ENCODE measurements at places on chromosomes 6 and 20.

DNA sequence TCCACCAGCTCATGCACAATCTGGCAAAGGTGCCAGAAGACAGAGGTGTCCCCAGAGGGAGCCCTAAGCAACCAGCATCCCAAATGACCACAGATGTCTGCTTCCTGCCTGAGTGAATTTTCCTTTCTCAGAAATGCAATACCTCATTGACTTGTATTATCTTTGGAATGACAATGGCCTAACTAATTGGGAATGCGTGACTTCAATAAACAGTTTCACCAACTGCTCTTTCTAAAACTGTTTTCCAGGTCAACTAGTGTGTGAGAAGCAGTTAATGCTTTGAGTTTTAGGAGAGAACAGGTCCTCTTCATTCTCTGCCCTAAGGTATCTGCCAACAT lies 108.9 kb upstream of the SNX9 start:
- DNase-seq = no peak

- DNase-seq = peak; percentile 28
Observed at GRCh38 chr6:130575557-130575956, 209.7 kb downstream of the TMEM200A start.

DNA sequence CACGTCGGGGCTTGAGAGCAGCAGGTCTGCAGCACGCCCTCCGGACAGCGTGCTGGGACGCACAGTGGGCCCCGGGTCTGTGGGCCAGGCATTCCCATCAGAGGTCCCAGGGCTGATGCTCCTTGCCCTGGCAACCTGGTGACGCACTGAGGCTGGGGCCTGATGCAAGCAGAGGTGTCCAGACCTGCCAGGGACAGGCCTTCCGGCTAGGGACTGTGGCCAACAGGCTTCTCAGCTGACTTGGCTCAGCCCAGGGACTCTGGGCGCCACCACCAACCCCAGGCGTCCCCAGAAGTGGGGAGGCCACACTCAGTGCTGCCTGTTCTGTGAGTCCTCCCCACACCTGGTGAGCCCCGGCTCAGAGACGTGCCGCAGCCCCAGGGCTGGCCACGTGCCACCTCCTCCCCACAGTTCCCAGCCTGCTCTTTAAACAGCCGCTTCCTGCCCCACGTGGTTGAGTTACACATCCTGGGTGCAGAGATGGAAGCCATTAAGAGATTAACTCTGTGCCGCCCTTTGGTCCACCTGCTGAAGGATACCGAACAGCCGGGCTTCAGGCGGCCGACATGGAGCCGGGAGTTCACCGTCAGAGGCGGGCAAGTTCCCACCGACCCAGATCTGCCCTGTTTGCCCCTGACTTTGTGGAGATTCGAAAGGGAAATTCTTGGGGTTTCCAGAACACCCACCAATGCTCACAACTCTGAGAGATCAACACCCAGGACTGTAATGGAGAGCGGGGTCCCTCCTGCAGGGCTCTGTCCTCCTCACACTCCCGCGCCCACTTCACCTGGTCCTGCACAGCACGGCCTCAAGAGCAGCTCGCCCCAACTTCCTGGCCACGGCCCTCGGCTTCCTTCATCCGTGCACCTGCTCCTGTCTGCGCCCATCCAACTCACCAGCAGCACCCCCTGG lies 37.6 kb upstream of the ZBP1 start:
- DNase-seq = peak; percentile 42

DNA sequence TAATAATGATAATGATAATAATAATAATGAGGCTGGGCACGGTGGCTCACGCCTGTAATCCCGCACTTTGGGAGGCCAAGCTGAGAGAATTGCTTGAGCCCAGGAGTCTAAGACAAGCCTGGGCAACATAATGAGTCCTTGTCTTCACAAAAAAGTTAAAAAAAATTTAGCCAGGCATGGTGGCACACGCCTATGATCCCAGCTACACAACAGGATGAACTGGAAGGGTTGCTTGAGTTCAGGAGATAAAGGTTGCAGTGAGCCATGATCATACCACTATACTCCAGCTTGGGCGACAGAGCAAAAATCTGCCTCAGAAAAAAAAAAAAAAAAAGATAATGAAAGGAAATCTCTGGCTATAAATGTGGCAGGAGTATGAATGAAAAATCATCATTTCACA lies 213.4 kb downstream of the HIVEP2 start:
- DNase-seq = no peak

DNA sequence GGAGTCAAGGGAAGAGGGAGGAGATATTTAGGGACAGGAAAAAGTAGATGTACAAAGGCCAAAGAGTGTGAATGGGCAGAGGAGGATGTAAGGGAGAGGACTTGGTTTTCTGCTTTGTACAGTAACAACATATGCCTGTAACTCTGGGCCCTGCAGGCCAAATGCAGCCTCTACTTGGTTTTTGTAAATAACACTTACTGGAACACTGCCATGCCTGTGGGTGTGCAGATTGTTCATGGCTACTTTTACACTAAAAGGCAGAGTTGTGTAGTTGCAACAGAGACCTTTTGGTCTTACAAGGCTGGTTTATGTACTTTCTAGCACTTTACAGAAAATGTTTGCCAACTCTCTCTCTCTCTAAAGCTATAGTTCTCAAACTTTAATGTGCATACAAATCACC lies 157.1 kb downstream of the PHACTR1 start:
- DNase-seq = no peak

- DNase-seq = no peak
Observed at GRCh38 chr6:82624251-82624650, 260.6 kb downstream of the TPBG start.

GRCh38 chr20:1383623-1384404 lies 9.0 kb downstream of the FKBP1A start:
- no peak for DNase-seq

- DNase-seq = peak; percentile 41
Observed at GRCh38 chr20:58652606-58653294, 1.7 kb downstream of the STX16 start.

DNA sequence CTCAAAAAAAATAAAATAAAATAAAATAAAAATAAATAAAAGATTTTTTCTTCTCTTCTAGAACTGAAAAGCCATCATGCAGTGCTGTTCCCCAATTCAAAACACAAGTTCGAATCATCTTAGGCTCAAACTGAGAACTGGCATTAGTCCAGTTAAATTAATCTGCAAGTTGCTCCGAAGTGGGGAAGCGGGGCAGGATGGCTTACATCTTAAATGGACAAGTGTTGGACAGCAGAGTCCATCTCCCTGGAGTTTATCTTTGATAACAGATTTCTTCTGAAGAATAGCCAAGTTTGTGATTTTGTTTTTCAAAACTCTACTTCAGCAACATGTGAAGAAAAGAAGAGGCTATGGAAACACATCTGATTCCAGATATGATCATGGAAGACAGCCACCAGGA lies 111.3 kb upstream of the ASF1A start:
- peak; percentile 10 for DNase-seq

GRCh38 chr6:119575721-119576120 lies 226.2 kb upstream of the MAN1A1 start:
- no peak for DNase-seq

DNA sequence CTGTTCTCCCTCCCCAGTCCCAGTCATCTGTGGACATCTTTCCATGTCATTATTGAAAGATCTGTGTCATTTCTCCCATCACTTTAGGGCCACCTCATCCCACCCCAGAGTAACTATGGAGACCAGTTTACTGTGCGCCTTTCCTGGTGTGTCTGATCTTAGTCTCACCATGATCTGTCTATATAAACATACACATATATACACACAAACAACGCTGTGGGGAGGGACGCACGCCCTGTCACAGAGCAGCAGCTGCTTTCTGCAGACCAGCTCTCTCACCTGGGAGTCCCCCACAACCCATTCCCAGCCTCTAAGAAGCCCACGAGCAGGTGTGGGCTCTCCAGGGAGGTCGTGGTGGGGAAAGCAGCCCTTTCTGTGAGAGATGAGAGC lies 68.1 kb upstream of the TOX2 start:
- DNase-seq = no peak

DNA sequence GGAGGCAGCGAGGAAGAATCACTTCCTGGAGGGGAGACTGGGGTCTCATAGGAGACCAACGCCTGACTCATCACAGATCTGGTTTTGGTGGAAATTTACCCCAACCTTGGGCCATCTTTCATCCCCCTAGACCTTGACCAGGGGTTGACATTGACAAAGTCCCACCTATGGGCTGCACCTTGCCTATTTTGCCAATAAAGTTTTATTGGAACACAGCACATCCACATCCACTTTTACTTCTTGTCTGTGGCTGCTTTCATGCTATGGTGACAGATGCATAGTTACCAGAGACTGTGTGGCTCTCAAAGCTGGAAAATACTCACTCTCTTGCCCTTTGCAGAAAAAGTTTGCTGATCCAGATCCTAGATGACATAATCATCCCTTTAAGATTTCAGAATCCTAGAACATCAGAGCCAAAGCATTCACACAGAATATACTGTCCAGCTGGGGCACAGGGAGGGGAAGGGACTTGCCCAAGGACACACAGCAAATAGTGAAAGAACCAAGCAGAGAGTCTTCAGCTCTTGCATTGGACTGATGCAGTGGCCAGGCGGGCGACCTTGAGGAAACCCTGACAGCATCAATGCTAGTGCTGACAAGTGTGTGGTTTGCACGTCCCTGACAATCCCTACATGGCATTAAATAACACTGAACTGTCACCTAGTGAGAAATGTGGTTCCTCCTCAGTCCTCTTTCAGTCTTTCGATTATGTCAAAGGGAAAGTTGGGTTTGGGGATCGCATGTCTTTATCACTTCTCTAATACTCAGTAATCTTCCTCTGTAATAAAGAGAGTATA lies 41.2 kb downstream of the CD40 start:
- DNase-seq = no peak

GRCh38 chr6:147331401-147331800 lies 127.2 kb downstream of the STXBP5 start:
- DNase-seq = no peak
